ENCODE measurements at places on chromosomes 13 and 19.

- no peak for DNase-seq
Measured at GRCh38 chr13:22665506-22665905, 515.3 kb upstream of the SGCG start.

DNA sequence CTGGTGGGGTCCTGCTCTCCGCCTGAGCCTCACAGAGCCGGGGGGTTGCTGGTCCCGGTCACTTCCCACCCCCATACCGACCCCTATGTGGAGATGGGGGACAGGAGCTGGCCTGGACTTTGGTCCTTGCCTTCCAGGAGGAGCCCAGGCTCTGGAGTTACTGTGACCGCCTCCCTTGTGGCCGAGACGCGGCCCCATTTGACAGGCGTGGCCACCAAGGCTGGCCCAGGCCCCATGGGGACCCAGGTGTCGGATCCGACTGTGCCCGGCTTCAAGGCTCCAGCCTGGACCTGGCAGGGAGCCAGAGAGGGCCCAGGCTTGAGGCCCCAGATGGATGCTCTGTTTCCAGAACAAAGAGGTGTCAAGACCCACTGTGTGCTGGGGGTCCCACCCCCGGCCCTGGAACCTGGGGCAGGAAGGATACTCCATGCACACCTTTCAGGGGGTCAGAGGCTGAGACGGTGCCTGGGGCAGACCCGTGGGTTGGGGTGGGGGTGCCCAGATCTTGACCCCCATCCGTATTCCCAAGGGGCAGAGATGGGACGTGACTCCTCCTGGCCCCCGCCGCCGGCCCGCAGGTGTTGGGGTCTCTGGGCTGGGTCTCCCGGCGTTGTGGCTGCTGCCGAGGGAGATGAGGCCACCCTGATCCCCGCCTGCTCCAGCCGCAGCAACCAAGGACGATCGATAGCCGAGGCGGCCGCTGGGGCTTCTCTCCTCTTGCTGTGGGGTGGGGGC lies 47.8 kb upstream of the TCF3 start:
- no peak for DNase-seq

GRCh38 chr19:1799695-1800342 lies 12.3 kb downstream of the ATP8B3 start:
- DNase-seq: no peak

DNA sequence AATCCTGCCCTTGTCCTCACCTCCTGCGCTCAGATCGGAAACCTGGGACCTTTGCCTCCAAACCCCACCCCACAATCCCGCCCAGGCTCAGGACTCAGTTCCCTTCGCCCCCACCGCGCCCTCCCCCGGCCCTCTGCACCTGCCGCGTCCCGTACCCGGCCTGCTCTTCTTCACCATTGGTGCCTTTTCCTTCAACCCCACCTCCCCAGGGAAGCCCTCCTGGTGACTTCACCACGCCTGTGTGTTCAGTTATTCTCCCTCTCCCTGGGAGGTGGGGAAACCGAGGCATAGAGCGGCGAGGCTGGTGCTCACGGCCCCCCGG lies 19.3 kb upstream of the TCF3 start:
- no peak for DNase-seq

DNA sequence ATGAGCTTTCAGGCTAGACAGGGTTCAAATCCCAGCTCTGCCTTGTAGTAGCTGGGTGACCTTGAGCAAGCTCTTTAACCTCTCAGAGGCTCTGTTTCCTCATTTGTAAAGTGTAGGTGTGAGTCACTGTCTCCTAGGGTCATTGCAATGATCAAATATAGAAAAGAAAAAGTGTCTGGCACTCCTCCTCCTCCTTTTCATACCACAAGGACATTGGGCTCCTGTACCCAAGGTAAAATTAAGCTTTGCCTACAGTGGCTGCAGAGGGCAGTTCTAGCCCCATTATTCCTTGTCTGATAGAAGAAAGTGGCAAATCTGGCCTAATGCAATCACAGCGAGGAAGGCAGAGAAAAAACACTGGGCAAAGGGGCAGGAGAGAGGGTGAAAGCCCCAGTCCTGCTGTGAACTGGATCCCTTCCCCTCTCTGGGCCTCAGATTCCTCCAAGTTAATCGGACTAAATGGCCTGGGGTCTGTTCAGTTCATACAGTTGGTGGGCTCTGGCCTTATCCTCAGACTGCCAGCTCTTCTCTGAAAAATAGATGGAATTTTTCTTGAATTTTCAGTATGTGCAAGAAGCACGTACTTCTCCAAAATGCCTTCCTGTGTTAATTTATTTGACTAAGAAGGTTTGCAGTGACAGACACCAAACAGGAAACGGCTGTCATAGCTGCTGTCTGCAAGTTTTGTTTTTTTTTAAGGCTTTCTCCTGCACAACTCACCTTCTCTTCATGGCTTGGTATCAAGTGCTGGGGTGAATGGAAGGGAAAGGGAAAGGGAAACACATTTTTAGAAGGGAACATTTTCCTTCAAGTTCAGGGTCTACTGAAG lies 35.3 kb downstream of the RGCC start:
- no peak for DNase-seq

GRCh38 chr13:27534981-27535380 lies 84.6 kb upstream of the MTIF3 start:
- no peak for DNase-seq

GRCh38 chr19:7506385-7507328 lies 9.2 kb upstream of the ZNF358 start:
- peak; percentile 60 for DNase-seq

- DNase-seq: no peak
Measured at GRCh38 chr19:42488783-42489521, 39.3 kb downstream of the CEACAM1 start.

- DNase-seq: no peak
Measured at GRCh38 chr13:107034236-107034872, 466.4 kb upstream of the ARGLU1 start.

GRCh38 chr13:49539313-49539712 lies 43.6 kb downstream of the PHF11 start:
- DNase-seq: no peak

DNA sequence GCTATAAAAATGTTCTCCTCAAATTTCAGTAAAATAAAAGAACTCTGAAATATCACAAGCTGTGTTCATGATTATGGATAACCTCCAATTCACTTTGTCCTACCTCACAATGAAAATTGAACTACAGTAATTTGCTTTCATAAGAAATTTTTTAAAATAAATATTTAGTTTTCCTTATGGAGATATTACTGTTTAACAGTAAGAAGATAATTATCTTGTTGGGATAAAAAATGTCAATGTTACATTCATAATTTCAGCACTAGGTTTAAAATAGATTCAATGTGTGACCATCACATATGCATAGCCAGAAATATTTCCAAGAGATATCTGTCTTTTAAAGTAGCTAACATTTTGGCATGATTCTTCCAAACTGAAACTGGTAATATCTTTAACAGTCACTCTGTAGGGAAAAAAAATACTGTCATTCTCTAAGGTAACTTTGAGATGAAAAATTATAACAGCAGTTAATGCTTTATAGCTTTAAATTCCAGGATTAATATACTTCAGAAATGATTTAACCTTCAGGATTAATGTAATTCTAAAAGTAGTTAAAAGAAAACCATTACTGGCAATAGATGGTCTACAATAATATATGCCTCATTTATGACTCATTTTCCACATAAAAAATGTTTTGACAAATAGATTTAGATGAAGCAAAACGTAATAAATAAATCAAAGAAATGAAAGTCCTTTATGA lies 91.3 kb downstream of the SPRY2 start:
- DNase-seq: no peak

GRCh38 chr13:45352031-45352430 lies 11.0 kb upstream of the TPT1 start:
- no peak for DNase-seq

DNA sequence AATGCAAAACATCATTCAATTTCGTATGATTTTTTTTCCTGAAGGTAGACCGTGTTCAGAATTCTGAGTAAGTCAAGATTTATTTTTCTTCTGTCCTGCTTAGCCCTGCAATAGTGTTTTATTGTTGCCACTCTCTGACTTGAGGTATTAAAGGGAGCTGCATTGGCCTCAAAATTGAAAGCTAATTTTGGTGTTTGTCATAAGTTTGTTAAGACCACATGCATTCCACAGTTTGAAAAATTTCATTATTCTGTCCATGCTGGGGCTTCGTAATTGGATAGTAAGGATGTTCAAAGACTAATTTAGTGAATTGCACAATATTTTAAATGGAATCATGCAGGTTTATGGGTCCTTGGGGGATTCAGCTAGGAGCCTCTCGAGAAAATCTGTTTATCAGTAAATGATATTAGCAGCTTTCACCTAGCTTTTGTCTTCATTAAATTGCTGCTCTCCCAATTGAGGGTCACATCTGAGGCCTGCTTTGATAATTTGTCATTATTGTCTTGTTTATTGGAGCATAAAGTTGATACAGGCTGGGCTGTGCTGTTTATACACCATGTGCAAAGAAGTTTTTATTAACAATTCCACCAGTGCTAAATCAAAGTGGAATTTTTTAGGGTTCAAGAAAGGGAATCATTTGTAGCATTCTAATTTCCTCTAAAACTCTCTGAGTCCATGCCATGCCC lies 339.8 kb upstream of the OBI1 start:
- DNase-seq: no peak

DNA sequence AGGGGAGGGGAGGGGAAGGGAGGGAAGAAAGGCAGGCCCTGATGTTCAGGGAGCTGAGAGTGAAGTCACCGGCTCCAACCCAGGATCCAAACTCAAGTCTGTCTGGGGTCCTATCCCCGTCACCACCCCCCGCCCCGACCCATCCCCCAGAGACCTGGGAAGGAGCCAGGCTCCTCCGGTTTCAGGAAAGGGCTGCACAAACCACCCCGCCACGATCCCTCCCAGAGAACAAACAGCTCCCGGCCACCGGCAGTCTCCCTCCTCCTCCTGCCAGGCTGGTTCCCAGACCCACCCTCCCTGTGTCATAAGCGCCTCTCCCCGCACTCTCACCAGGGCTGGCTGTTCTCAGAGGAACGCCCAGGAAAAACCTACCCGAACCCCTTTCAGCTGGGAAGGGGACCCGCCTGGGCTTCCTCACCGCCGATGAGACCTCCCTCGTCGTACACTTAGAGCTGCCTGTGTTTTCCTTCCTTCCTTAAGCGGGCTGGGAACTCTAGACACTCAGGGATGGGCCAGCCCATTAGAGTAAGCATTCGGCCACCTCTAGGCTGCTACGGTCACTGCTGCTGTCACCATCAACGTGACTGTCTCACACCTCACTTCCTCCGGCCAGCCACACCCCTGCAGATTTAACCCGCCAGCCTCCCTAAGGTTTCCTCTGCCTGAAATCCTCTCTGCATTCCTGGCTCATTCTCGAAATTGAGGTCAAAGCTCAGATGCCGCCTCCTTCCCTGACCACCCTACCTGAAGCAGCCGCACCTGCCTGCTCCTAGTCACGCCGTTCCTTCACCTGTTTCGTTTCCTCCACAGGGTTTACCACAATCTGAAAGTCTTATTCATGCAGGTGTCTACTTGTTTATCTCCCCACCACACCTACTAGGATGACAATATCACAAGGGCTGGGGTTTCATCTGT lies 6.3 kb upstream of the RDH13 start:
- no peak for DNase-seq

- no peak for DNase-seq
Measured at GRCh38 chr13:70107498-70108281, at the start of gene ATXN8OS. TSS of gene ATXN8OS (plus strand) at chr13:70107826.

- no peak for DNase-seq
Measured at GRCh38 chr13:112729408-112729807, 39.6 kb downstream of the ATP11A start.

- DNase-seq: no peak
Measured at GRCh38 chr13:20125129-20125782, 35.6 kb downstream of the GJA3 start.

GRCh38 chr19:3873151-3873550 lies 4.3 kb upstream of the ZFR2 start:
- no peak for DNase-seq

- DNase-seq: no peak
Measured at GRCh38 chr13:100789481-100789880, 114.9 kb upstream of the TMTC4 start.

DNA sequence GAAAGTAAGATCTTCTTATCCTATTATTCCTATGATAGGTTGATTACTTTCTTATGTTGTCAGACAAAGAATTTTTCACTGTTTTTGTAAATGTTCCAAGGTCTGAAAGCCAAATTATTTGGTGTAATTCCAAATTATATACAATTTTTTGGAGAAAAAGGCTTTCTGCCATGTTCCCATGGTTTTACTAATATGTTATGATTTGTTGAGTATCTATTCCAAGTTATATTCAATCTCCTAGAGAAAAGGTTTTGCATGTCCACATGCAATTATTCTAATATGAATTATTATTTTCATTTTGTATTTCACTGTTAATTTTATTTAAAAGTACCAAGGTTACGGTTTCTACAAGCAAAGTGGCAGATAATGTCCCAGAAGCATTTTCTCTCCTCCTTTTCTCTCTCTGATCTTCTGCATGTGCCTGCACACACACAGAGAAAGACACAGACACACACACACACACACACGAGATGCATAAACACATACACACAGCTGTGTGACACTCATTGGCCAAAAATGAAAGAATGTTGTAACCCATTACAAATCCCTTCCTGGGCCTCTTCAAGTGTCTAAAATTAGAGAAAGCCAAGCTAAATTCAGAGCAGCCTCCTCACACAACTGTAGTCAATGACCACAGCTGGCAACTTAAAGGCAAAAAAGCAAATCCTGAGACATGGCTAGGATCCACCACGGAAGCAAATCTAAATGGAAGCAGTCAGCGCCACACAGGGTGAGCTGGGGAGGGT lies 621.0 kb downstream of the EFNB2 start:
- DNase-seq: no peak

GRCh38 chr19:52688335-52688734 lies 46.5 kb downstream of the ZNF611 start:
- no peak for DNase-seq

GRCh38 chr13:114260814-114261213 lies 20.6 kb upstream of the UPF3A start:
- no peak for DNase-seq

DNA sequence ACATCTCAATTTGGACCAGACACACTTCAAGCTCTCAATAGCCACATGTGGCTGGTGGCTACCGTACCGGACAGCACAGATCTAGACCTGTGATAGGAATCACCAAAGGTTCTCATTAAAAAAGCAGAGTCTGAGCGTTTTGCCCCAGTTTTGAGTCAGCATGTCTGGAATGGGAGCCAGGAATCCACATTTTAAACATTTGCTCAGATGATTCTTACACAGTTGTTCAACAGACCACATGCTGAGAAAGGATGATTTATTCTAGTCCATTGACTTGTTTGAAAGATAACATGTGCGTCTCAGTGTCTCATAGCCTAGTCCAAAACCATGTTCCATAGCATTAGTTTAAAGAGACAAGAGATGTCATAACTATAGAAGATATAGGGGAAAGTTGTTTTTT lies 53.4 kb downstream of the FLT3 start:
- DNase-seq: no peak

GRCh38 chr13:35260316-35260715 lies 216.2 kb downstream of the MAB21L1 start:
- no peak for DNase-seq
